ENCODE measurements at places on chromosomes 3 and 15. TPM values are rescaled to one million over a fixed set of nuclear protein-coding genes. Genes with fewer than 3 reads are reported as not detected.

KNG1 gene
- not detected for total RNA-seq

DNA sequence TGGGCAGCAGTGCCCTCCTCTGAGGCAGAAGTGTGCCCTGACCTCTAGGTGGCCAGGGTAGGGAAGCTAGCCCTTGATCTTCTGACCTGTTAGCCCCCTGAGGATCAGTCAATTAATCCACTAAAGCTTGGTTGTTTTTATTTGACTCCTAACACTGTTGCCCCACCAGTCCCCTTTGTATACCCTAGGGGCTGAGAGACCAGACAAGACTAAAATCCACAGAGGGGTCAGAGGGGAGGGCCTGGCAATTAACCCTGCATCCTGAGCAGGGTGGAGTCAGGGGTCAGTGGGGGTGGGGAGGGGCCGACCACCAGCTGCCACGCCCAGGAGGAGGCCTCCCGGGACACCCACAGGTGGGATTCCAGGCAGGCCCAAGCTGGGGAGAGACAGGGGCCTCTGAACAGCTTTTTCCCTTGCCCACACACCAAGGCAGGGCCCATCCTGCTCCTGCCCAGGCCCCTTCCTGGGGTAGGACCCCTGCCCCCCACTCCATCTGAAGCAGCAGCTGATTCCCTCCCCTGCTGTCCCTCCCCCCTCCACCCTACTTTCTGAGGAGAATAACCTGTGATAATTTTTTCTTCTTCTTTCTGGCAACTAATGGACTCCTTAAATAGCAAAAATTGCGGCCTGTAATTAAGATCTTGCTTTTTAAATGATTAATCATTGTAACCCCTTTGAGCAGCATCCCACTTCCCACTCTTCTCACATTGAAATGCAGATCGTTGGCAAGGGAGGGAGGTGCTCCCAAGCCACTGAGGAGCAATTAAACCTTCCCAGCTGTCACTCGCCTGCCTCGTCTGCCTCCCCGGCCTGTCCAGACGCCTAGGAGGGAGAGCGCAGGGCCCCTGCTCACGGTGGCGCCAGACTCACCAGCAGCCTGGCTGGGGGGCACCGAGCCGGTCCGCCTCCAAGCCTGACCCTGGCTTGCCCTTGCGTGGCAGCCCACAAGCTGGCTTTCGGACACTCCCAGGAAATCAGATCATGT is 51.9 kb downstream of the RHCG start:
- no peak for DNase-seq
- no peak overlapping the region for H3K4me3 ChIP-seq
- H3K4me1 ChIP-seq = no peaks in the 10 kb centered on the region
- H3K36me3 ChIP-seq = no peaks in the 10 kb centered on the region
- no peak overlapping the region for H3K27ac ChIP-seq

DNA sequence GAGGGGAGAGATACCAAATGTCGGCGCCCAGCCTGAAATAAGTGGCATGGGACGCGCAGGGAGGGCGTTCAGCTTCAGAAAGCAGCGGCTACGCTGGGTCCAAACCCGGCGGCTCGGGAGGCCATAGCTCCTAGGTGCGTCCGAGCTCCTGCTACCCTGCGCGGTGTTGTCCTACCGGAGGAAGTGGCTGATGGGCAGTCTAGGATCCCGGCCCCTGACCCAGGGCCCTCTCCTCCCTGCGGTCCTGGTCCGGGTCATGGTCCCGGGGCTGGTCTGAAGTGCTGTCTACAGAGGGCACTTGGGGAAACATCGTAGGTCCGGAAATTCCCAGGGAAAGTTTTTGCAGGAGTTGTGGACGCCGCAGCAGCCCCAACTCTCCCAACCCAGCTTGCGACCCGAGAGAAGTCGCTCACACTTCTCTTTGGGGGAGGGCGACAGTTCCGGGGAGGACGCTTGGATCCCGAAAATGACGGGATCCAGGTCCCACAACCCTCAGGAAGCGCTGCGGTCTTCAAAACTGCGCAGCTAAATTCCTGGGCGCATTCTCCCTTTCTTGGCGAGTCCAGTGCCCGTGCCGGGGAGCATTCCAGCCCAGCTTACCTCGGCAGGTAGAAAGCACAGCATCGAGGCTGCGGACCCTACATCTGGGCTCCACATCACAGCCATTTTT is 9.1 kb upstream of the FOXB1 start:
- H3K4me1 ChIP-seq = no peaks in the 10 kb centered on the region
- no peak overlapping the region for H3K4me3 ChIP-seq
- H3K27me3 ChIP-seq = peaks cover 80% of the 10 kb centered on the region

DNA sequence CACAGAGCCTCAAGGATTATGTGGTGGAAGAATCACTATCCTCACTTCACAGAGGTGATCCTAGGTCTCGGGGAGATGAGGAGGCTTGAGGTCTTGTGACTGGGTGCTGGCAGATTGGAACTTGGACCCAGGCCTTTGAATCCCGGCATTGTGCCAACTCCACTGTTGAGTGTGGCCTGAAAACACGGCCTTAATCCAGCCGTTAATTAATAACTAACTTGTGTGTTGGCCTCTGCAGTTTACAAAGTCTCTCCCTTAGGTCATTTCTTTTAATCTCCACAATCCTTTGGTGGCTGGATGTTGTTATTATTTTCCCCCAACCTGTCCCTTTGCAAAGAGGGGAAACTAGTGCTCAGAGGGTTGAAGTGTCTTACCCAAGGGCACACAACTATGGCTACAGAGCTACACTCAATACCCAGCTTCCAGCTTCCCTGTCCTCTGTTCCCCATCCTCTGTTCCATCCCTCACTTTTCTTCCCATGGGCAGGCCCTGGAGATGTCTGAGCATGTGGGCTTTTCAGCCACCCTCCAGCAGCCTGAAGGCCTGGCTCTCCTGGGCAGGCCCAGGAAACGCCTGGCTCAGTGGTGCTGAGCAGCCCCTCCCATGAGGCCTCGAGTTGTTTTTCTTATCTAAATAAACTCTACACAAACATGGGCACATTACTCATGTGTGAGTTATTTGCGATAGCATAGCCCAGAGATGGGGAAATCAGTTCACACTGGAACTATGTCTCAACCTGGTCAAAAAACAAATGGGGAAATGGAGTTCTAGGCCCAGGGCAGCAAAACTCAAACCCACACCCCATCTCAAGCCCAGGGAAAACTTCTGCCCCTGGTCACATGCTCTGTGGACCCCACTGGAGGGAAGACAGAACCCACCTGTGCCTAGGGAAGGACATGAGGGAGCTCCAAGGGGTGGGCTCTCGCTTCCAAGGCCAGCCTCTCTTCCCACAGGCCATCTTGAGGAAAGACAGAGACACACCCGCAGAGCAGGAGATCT is 16.8 kb upstream of the SMAD3 start:
- no peak overlapping the region for H3K4me3 ChIP-seq
- no peaks in the 10 kb centered on the region for H3K27me3 ChIP-seq
- no peaks in the 10 kb centered on the region for H3K36me3 ChIP-seq
- peak overlapping the region; percentile 58 for H3K27ac ChIP-seq

- no peak overlapping the region for H3K4me3 ChIP-seq
- DNase-seq = no peak
- H3K27ac ChIP-seq = no peak overlapping the region
Measured at GRCh38 chr15:48674876-48675275, 29.4 kb upstream of the FBN1 start.

- H3K4me3 ChIP-seq = no peak overlapping the region
- no peak overlapping the region for H3K27ac ChIP-seq
- H3K27me3 ChIP-seq = no peaks in the 10 kb centered on the region
- no peaks in the 10 kb centered on the region for H3K4me1 ChIP-seq
Measured at GRCh38 chr15:55108448-55108847, 88.3 kb downstream of the RSL24D1 start.

DNA sequence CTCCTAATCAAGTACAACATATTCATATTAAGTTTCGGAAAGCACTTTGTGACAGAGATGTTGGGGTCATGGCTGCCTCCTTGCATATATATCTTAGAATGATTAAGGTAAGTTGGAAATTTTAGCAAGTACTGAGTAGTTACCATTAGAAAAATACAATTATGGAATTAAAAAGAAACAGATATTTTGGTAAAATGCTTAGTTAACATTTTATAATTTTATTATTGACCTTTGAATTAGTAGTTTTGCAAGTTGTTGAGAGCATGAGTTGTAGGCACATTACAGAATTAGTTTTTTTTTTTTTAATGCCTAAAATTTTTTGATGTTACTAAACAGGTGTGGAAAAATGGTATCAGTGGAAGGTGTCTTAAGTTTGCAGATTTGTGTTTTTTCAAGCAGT is 20.6 kb downstream of the AP4E1 start:
- H3K4me1 ChIP-seq = no peaks in the 10 kb centered on the region
- H3K36me3 ChIP-seq = no peaks in the 10 kb centered on the region
- H3K27me3 ChIP-seq = no peaks in the 10 kb centered on the region
- no peak overlapping the region for H3K4me3 ChIP-seq
- DNase-seq = no peak
- H3K27ac ChIP-seq = no peak overlapping the region

- H3K36me3 ChIP-seq = no peaks in the 10 kb centered on the region
- H3K4me3 ChIP-seq = no peak overlapping the region
- no peaks in the 10 kb centered on the region for H3K4me1 ChIP-seq
- no peaks in the 10 kb centered on the region for H3K27me3 ChIP-seq
- no peak overlapping the region for H3K27ac ChIP-seq
Measured at GRCh38 chr15:98555173-98555515, 93.2 kb upstream of the IGF1R start.

DNA sequence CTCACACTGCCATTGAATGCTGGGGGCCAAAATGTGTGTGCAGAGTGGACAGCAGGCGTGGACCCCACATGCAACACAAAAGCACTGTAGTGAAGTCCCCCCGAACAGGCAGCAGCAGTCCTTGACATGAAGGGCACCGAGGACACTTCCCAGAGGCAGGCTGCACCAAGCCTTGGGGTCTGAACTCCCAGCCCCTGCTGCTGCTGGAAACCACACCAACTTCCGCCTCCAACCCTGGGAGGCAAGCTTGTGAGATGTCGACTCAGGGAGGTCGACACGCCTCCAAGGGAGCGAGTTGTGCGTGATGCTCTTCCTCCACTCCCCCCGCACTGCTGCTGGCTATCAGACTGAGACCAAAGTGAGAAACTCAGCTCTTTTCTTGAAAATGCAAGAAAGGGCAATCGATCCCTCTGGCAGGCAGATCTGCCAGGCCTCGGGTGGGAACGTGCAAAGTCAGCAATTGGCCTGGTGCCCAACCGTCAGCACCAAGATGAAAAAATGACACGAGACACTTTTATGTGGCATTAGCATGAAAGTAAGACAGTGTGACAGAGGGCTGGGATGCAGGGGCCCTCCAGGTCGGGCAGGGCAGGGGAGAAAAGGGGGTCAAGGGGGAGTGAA is 43.6 kb downstream of the WHAMM start:
- no peaks in the 10 kb centered on the region for H3K4me1 ChIP-seq
- no peaks in the 10 kb centered on the region for H3K27me3 ChIP-seq
- no peaks in the 10 kb centered on the region for H3K36me3 ChIP-seq
- no peak overlapping the region for H3K4me3 ChIP-seq
- DNase-seq = no peak

ERICH6 gene
- total RNA-seq = not detected

ARRDC4 gene
- 29.9 TPM for total RNA-seq

DNA sequence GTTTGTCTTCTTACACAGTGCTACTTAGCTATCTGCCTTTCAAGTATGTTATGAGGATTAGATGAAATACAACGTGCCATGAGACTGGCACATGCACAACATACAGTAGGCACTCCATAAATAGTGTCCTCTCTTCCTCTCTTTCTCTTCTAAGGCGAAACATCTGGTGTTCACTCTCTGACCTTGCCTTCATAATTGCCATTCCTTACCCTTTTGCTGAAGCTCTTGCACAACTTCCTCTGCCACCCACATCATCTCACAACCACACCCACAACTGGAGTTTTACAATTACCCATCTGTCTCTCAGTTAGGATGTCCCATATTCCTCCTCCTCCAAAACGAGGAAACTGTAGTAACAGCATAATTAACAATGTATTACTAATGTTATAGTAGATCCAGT is 26.4 kb upstream of the ACP3 start:
- H3K4me3 ChIP-seq = no peak overlapping the region
- H3K27me3 ChIP-seq = no peaks in the 10 kb centered on the region
- H3K27ac ChIP-seq = no peak overlapping the region

- H3K4me3 ChIP-seq = no peak overlapping the region
- H3K4me1 ChIP-seq = no peaks in the 10 kb centered on the region
- DNase-seq = no peak
- no peaks in the 10 kb centered on the region for H3K27me3 ChIP-seq
Measured at GRCh38 chr3:187972454-187972853, 181.5 kb upstream of the LPP start.

ATP13A4 gene
- not detected for total RNA-seq

- no peak for DNase-seq
- no peak overlapping the region for H3K4me3 ChIP-seq
- H3K27me3 ChIP-seq = no peaks in the 10 kb centered on the region
- no peak overlapping the region for H3K27ac ChIP-seq
- H3K4me1 ChIP-seq = no peaks in the 10 kb centered on the region
- H3K36me3 ChIP-seq = no peaks in the 10 kb centered on the region
Measured at GRCh38 chr3:49511639-49512038, 41.6 kb downstream of the DAG1 start.

POC1A gene
- 4.8 TPM for total RNA-seq

IVD gene
- total RNA-seq = 203 TPM

DNA sequence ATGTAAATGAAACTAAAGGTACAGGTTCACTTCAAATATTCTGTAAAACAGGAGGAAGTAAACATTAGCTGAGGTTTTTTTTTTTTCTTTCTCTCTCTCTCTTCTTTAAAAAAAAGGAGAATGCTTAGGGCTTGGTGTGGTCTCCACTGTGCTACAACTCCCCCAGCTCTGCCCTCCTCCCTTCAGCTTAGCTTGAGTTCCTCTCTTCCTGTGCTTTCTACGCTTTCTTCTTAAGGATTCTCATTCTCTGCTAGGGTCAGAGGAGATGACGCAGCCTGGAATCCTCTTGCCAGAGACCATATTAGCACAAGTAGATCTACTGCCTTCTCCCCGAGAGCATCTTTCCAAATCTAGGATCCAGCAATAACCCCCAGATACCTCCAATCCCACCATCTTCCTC is 69.1 kb upstream of the SNRK start:
- H3K27ac ChIP-seq = no peak overlapping the region
- DNase-seq = no peak
- H3K36me3 ChIP-seq = no peaks in the 10 kb centered on the region
- H3K27me3 ChIP-seq = no peaks in the 10 kb centered on the region

GRCh38 chr3:187747506-187747905 is 2.2 kb upstream of the BCL6 start:
- no peak for DNase-seq
- peaks cover 8% of the 10 kb centered on the region for H3K4me1 ChIP-seq
- no peak overlapping the region for H3K4me3 ChIP-seq
- no peaks in the 10 kb centered on the region for H3K36me3 ChIP-seq
- no peaks in the 10 kb centered on the region for H3K27me3 ChIP-seq
- H3K27ac ChIP-seq = peak overlapping the region; percentile 98
